ENCODE measurements at places on chromosomes 12 and 14.
A peak's percentile ranks its signal among the peaks of the same experiment; 100 is the strongest.

DNA sequence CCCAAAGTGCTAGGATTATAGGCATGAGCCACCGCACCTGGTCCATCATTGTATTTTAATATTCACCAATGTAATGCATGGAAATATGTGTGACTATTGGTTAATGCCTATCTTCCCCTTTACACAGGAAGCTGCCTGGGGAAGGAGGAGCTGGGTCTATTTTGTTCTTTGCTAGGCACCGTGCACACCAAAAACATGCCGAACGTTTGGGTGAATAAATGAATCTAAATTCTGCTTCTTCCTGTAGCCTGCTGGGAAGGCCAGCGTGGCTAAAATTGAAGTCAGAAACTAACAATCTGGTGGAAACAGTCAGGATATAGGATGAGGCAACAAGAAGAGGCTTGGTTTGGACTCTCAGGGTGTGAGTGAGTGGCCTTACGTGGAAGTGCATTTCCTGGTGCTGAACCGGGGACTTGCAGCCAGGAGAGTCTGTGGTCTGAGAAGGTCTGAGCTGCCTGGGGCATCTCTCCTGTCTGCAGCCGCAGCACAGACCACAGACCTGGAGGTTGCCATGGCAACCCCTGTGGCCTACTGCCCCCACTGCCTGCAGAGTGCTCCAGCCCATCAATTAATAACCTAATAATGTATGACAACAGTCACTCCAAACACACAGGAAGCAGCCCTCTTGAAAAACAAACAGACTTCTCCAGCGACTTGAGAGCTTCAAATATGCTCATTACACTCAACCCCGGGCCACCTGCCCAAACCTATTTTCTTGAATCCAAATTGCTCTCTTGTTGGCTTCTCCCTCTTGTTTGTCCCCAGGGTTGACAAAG lies 5.5 kb upstream of the GPR68 start:
- no peak for DNase-seq
- peak overlapping the region; percentile 40 for H3K27ac ChIP-seq
- no peaks in the 10 kb centered on the region for H3K27me3 ChIP-seq
- peaks cover 13% of the 10 kb centered on the region for H3K4me1 ChIP-seq

- H3K36me3 ChIP-seq: no peaks in the 10 kb centered on the region
- no peak overlapping the region for H3K4me3 ChIP-seq
- DNase-seq: no peak
- H3K27me3 ChIP-seq: no peaks in the 10 kb centered on the region
- H3K4me1 ChIP-seq: no peaks in the 10 kb centered on the region
Observed at GRCh38 chr14:93986955-93987354, 10.1 kb upstream of the CCDC197 start.

- peaks cover 3% of the 10 kb centered on the region for H3K27me3 ChIP-seq
- DNase-seq: no peak
- H3K4me1 ChIP-seq: peaks cover 13% of the 10 kb centered on the region
- H3K4me3 ChIP-seq: no peak overlapping the region
- H3K27ac ChIP-seq: no peak overlapping the region
Observed at GRCh38 chr12:54045868-54046521, 7.6 kb upstream of the HOXC4 start.

GRCh38 chr14:75960231-75960630 lies 21.6 kb downstream of the TGFB3 start:
- no peak overlapping the region for H3K27ac ChIP-seq
- no peak overlapping the region for H3K4me3 ChIP-seq
- no peaks in the 10 kb centered on the region for H3K27me3 ChIP-seq
- no peaks in the 10 kb centered on the region for H3K4me1 ChIP-seq

- H3K36me3 ChIP-seq: no peaks in the 10 kb centered on the region
- DNase-seq: no peak
- H3K4me3 ChIP-seq: no peak overlapping the region
- no peak overlapping the region for H3K27ac ChIP-seq
Observed at GRCh38 chr12:23238957-23239356, 614.0 kb downstream of the ETNK1 start.
